Germinal center (tissue), 1 donor: ENCODE measurements at places on chromosomes 7 and 10.

GRCh38 chr7:31476073-31476745, 37.7 kb upstream of the ITPRID1 start:
- DNase-seq: no peak

DNA sequence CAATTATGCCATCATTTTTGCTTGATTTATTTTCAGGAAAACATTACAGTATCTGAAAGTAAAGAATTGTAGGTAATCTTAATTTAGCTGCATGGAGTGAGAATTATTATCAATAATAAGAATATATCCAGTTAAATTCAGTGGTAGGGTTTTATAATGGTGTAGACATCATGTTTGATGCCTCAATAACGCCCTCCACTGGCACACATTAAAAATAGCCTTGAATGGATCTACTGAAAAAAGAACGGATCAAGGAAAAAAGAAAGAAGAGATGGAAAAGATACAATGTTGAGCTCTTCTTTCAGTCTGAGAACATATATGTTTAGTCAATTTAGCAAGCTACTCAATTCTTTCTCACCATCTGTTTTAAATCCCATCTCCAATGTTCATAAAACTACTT, 319.2 kb downstream of the CDC14C start:
- no peak for DNase-seq

DNA sequence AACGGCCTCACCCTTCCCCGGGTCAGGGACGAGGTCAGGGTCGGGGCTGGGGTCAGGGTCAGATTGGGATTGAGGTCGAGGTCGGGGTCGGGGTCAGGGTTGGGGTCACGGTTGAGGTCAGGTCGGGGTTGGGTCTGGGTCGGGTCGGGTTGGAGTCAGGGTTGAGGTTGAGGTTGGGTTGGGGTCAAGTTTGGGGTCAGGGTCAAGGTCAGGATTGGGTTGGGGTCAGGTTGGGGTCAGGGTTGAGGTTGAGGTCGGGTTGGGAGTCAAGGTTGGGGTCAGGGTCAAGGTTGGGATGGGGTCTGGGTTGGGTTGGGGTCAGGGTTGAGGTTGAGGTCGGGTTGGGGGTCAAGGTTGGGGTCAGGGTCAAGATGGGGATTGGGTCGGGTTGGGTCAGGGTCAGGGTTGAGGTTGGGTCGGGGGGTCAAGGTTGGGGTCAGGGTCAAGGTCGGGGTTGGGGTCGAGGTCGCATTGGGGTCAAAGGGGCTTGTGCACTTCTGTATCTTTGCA, 131.4 kb downstream of the VIPR2 start:
- no peak for DNase-seq

DNA sequence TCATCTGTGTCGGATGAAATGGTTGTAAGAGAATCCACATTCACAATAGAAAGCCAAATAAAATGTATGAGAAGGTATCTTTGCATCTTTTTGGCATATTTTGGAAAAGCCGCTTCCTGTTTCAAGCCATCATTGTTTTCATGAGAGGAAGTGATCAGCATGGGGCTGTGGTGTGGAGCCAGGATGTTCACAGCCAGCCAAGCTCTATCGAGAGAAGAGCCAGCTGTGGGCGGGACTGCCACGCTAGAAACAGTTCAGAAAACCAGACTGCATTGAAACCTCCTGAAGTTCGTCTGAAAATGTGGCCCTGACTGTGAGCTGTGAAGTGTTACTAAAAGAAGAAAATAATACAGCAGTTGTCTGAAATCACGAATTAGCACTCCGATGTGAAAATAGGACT, 21.2 kb upstream of the NPS start:
- DNase-seq: no peak

GRCh38 chr7:90092506-90092905, 61.8 kb upstream of the STEAP1 start:
- DNase-seq: no peak

- DNase-seq: peak; percentile 33
Observed at GRCh38 chr10:22321924-22322640, 1.2 kb downstream of the BMI1 start.

DNA sequence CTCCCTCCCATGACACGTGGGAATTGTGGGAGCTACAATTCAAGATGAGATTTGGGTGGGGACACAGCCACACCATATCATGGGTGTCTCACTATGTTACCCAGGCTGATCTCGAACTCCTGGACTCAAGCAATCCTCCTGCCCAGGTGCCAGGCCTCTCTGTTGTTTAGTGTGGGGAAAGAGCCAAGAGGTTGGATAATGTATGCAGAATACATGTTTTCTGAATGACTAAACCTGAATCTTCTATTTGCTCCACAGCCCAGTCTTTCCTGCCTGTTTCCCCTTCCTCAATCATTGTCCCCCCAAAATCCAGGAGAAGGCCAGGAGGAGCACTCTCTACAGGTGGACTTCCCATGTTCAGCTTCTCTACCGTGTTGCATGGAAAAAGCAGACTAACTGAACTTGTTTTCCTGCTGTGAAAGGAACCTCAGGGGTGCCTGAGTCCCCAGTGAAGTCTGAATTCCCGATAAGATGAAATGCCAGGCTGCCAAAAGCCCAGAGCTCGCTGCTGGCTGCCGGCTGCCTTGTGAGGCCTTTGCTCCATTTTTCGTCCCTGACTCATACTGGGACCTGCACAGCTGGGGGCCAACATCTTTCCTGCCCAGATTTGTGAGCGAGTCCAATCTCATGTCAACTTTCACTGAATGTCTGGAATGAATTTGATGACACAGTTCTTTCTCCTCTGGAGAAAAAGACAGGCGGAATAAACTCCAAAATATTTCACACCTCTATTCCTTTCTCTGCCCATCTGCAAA, 588.0 kb downstream of the CALN1 start:
- no peak for DNase-seq

- no peak for DNase-seq
Observed at GRCh38 chr10:133204226-133205015, 25.6 kb upstream of the UTF1 start.

- no peak for DNase-seq
Observed at GRCh38 chr10:13773043-13773442, 186.3 kb downstream of the PRPF18 start.

- DNase-seq: no peak
Observed at GRCh38 chr10:69048103-69048502, 39.8 kb upstream of the SRGN start.

GRCh38 chr7:47149971-47150370, 431.9 kb downstream of the TNS3 start:
- no peak for DNase-seq

DNA sequence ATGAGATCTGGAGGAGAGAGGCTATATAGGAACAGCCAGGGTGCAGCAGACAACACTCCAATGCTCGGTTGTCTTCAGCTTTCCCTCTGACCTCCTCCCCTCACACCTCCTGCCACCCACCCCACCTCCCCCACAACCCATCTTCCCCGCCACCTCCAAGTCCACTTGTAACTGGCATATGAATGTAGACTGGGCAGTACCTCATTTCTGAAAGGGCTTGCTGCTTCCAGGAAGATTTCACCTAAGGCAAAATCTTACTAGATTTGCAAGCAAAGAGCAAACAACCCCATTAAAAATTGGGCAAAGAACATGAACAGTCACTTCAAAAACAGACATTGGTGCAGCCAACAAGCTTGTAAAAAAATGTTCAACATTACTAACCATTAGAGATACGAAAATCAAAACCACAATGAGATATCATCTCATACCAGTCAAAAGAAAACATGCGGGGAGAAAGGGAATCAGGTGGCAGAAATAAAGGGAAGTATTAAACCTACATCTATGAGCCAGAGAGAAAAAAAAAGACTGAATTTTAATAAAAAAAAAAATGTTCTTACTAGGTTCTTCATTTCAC, 164.6 kb upstream of the C1GALT1 start:
- DNase-seq: no peak

GRCh38 chr10:9437131-9437530, 1382.6 kb downstream of the GATA3 start:
- DNase-seq: no peak

DNA sequence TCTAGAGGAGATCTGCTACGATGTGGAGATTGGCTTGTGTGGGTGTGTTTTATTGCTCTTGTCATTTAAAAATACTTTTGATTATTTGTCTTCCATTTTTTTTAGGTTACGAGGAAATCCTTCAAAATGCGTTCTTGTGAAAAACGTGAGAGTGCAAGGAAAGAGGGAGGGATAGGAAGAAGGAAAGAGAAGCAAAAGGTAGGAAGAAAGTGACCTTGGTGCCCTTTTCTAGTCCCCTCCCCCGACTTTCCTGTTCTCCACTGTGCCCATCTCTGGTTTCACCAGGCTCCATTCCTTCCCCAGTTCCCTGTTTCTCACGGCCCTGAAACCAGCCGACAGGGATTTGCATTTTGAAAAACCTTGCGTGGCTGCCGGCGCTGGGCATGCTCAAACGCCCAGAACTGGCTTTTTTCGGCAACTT, 506 bp upstream of the GNAI1 start:
- DNase-seq: no peak

DNA sequence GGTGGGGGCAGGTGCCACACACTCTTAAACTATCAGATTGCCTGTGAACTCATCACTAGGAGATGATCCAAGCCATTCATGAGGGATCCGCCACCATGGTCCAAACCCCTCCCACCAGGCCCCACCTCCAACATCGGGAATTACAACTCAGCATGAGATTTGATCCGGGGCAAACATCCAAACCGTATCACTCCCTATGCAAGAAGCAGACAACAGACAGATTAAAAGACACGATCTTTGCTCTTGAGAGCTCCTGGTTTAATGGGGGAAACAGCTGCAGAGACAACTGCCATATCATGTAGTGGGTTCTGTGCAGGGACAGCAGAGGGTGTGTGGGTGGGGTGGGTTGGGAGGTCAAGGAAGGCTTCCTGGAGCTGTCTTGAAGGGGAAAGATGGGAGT, 123.6 kb downstream of the EMX2 start:
- DNase-seq: no peak

DNA sequence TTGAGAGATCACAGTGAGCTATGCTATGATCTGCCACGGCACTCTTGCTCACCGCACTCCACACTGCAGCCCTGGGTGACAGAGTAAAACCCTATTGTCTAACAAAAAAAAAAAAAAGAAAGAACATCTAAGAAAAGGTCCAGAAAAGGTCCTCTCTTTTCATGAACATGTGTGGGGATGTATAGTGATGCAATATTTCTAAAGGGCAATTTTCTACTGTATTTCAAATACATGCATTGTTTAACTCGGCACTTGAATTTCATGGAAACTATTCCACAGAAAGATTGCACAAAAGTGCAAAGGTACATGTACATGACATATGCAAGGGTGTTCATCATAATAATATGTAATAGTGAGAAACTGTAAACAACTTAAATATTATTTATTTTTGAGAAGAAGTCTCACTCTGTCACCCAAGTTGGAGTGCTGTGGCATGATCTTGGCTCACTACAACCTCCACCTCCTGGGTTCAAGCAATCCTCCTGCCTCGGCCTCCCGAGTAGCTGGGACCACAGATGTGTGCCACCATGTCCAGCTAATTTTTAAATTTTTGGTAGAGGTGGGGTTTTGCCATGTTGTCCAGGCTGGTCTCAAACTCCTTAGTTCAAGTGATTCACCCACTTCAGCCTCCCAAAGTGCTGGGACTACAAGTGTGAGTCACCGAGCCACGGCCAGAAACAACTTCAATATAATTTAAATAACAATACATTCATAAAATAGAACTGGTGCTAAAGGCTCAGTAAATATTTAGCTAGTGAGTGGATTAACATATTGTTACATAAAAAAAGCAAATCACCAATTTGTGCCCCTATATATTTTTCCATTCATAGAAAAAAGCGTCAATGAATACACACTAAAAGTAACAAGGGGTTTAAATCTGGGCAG, 1.3 kb upstream of the PPRC1 start:
- no peak for DNase-seq

DNA sequence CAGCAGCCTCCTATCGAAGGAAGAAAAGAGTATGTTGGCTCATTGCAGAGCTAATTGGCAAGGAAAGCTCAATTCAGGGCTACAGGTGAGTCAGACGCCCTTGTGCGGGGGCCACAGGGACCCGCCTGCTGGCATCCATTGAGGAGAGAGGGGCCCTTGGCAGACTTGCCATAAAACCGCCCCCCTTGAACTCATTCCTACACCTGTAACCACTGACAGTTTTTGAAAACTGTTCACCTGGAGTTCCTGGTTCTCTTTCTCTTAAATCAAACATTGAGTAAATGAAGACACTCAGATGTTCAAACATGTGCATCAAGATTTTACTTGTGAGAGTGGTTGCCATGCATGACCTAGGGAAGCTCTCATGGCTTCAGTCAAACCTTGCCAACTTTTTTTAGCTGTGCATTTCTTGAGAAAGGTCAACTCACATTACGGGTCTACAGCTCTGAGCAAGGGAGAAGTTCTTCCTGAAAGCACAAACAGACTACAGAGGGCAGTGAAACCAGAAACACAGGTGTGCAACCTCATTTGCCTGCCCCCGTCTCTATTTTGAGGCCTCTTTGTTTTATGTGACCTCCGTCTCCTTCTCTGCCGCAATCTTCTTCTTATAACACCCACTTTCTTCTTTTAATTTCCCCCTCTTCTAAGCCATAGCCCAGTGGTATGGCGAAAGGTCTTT, 87.8 kb downstream of the TBXAS1 start:
- DNase-seq: peak; percentile 77

- no peak for DNase-seq
Observed at GRCh38 chr7:5489991-5490536, 66.4 kb upstream of the TNRC18 start.

GRCh38 chr10:121171825-121172787, 320.9 kb downstream of the WDR11 start:
- no peak for DNase-seq

- DNase-seq: no peak
Observed at GRCh38 chr10:50636618-50637579, 13.1 kb upstream of the SGMS1 start.

DNA sequence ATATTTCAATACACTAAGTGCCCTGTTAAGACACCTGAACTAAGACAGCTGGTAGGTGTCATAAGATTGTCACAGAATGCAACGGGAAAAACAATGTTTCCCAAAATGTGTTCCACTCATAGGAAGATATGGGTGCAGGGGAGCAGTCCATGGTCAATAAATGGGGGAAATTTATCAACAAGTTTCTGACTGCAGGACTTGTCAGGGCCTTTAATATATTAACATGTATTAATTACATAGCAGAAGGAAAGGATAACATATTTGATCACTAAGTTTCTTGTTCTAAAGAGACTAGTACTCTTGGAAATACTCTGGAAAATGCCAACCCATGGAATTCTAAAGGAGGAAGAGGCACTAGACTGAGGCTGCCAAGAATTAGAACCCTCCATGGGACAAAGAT, 6.7 kb downstream of the RBP3 start:
- no peak for DNase-seq

GRCh38 chr7:3267966-3268690, 32.9 kb upstream of the SDK1 start:
- DNase-seq: no peak
